ENCODE measurements at places on chromosomes 6 and 20.

GRCh38 chr6:77450924-77451323, 12.4 kb downstream of the HTR1B start:
- no peak for DNase-seq

DNA sequence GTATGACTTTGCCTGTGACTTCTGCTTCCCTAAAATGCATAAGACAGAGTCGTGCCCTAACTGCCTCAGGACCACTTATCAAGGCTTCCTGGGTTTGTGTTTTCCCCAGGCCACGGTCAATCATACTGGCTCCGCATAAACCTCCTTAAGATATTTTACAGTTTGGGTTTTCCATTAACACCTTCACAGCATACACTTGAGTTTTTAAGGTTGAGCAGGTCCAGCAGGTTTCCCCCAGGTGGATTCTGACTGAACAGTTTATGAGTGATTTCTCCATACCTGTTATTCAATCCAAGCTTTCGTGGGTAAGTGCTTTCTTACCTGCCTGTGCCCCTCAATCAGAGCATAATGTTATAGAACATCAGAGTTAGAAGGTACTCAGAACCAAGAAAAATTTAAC, 39.3 kb downstream of the NINL start:
- DNase-seq, result no peak

- DNase-seq, result no peak
These were observed 184.3 kb downstream of the CARMIL1 start for GRCh38 chr6:25463441-25463840.

GRCh38 chr20:3509064-3509463, 38.2 kb downstream of the ATRN start:
- DNase-seq, result no peak

DNA sequence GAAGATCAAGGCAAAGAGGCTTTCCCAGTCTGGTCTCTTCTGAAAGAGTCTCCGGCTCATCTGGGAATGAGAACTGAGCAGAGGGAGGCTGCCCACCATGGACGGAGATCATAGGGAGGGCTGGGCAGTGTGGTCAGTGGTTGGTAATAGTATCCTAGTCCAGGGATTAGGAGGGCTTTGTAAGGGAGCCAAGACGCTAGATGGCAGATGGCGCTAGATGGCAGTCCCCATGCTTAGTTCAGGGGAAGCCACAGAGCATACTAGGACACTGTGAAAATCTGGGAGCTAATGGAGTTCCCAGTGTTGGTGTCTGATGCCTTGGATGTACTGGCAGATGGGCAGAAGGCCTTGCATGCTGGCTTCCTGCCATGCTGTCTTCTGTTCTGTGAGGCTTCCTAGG, 21.7 kb upstream of the DAAM2 start:
- DNase-seq, result no peak

DNA sequence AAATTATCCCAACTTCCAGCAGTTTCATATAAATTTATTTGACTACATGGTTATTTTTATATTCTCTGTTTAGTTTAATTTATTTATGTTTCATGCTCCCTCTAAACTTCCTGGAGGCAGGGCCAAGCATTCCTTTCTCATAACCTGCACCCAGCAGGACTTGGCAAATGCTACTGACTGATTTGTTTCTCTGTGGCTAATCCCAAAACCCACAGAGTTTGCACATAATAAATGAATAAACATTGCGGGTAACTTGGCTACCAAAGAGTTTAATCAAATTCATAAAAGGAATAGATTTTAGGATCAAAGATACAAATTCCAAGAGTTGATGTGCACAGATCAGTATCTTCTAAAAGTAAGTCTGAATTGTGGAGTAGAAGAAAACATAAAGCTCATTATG, 239.5 kb downstream of the SLC35F1 start:
- DNase-seq, result no peak

- DNase-seq, result no peak
These were observed 18.1 kb downstream of the NPEPL1 start for GRCh38 chr20:58710481-58711265.

- no peak for DNase-seq
These were observed 355.2 kb upstream of the ARID1B start for GRCh38 chr6:156421933-156422332.

GRCh38 chr6:134979142-134979541, 29.2 kb upstream of the ALDH8A1 start:
- no peak for DNase-seq

GRCh38 chr6:144757730-144758129, 472.6 kb downstream of the UTRN start:
- DNase-seq, result no peak

GRCh38 chr6:72783666-72784065, 161.8 kb downstream of the KCNQ5 start:
- DNase-seq, result no peak
